Cardiac ventricle fibroblast (primary cell): ENCODE measurements at places on chromosomes 13 and 19. TPM values are rescaled to one million over a fixed set of nuclear protein-coding genes. Genes with fewer than 3 reads are reported as not detected.

FREM2 gene
- total RNA-seq, result not detected in 2 replicates

ITPKC gene
- total RNA-seq, result 30.0 and 30.8 TPM in 2 replicates

MEF2B gene
- 0.19 TPM in 1 of 2 replicates, not detected in the other for total RNA-seq

ZNF253 gene
- 3.4 and 7.3 TPM in 2 replicates for total RNA-seq

PNMA8C gene
- 0.05 TPM in 1 of 2 replicates, not detected in the other for total RNA-seq

TTC9B gene
- not detected in 2 replicates for total RNA-seq

HRC gene
- not detected in 2 replicates for total RNA-seq

C1QTNF9B gene
- not detected in 2 replicates for total RNA-seq

LRP3 gene
- 40.7 and 48.3 TPM in 2 replicates for total RNA-seq

SHC2 gene
- 3.1 TPM in 2 replicates for total RNA-seq

PSG11 gene
- total RNA-seq, result not detected in 2 replicates

FPR3 gene
- 0.44 TPM in 1 of 2 replicates, not detected in the other for total RNA-seq

ZNF723 gene
- not detected in 2 replicates for total RNA-seq

LAIR2 gene
- total RNA-seq, result not detected in 2 replicates

TNNT1 gene
- not detected in 2 replicates for total RNA-seq

PAK4 gene
- 6.9 and 12.2 TPM in 2 replicates for total RNA-seq

ZNF626 gene
- 5.6 and 7.8 TPM in 2 replicates for total RNA-seq

C2CD4C gene
- not detected in 2 replicates for total RNA-seq

ZNF547 gene
- total RNA-seq, result 1.6 and 7.7 TPM in 2 replicates

CALR3 gene
- not detected in 2 replicates for total RNA-seq

UBE2L5 gene
- not detected in 2 replicates for total RNA-seq

CPAMD8 gene
- 0.49 and 2.1 TPM in 2 replicates for total RNA-seq

EHD2 gene
- 339 and 398 TPM in 2 replicates for total RNA-seq

SIGLEC12 gene
- not detected in 2 replicates for total RNA-seq

SMARCA4 gene
- 55.4 and 64.5 TPM in 2 replicates for total RNA-seq

KLK7 gene
- total RNA-seq, result not detected in 2 replicates

SPRY2 gene
- total RNA-seq, result 75.4 and 80.2 TPM in 2 replicates

CRTC1 gene
- 4.0 and 5.9 TPM in 2 replicates for total RNA-seq

CDC42EP5 gene
- 75.9 and 77.8 TPM in 2 replicates for total RNA-seq

ZNF728 gene
- total RNA-seq, result 0.12 and 0.24 TPM in 2 replicates

KASH5 gene
- total RNA-seq, result not detected in 2 replicates

SYCN gene
- not detected in 2 replicates for total RNA-seq

PSG1 gene
- not detected in 2 replicates for total RNA-seq

FXYD7 gene
- not detected in 2 replicates for total RNA-seq

ANGPTL8 gene
- total RNA-seq, result not detected in 2 replicates

SHISA7 gene
- total RNA-seq, result not detected in 2 replicates

ANKRD24 gene
- total RNA-seq, result 0.75 and 1.5 TPM in 2 replicates

PABPC3 gene
- total RNA-seq, result 0.15 TPM in 1 of 2 replicates, not detected in the other

SCGB2B2 gene
- 0.19 and 0.49 TPM in 2 replicates for total RNA-seq

ADPRHL1 gene
- total RNA-seq, result 0.75 and 2.7 TPM in 2 replicates

PRODH2 gene
- not detected in 2 replicates for total RNA-seq

ADGRE2 gene
- total RNA-seq, result 0.24 and 0.31 TPM in 2 replicates
